Posterior cingulate gyrus (tissue), 11 donors: ENCODE measurements at places on chromosomes 13 and 19.
A peak's percentile ranks its signal among the peaks of the same experiment; 100 is the strongest.

DNA sequence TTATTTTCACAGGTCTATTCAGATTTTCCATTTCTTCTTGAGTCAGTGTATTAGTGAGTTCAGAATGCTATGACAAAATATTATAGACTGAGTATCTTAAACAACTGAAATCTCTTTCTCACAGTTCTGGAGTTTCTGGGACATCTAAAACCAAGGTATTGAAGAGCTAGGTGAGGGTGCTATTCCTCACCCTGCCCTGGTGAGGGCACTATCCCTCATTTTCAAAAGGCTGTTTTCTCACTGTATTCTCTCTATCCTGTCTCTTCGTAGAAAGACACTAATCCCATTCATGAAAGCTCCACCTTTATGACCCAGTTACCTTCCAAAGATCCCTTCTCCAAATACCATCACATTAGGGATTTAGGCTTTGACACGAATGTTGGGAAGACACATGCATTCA, 1617.1 kb downstream of the PCDH9 start:
- no peak for DNase-seq

DNA sequence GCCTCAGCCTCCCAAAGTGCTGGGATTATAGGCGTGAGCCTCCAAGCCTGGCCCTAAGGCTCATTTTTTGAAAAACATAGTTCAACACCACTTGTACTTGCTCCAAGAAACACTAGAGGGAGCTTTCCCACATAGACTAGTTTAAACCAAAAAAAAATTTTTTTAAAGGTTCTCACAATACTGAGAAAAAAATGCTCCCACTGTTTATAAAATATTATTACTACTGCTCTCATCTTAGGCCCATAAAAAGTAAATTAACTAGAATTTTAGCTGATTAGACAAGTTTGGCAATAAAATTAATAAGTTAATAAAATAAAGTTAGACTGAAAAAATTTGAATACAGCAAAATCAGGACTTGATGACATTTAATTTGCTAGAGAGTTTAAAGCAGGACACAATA, 109.5 kb downstream of the TBC1D4 start:
- DNase-seq: no peak

DNA sequence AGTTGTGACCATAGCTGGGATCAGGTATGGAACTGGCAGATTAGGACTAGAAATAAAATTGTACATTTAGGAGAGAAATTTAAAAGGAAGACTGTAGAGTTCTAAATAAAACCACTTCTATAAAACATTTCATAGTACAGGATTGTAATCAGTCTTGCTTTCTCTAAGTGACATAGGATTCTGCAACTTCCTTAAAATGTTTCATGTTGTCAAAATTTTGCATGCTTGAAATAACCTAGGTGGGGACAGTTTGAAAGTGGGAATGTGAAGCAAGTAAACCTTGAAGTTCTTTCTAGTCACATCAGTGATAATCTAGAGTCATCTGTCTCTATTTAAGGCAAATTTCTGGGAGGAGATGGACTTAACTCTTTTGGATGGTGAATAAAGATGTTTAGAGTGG, 6.7 kb downstream of the TM9SF2 start:
- DNase-seq: no peak

DNA sequence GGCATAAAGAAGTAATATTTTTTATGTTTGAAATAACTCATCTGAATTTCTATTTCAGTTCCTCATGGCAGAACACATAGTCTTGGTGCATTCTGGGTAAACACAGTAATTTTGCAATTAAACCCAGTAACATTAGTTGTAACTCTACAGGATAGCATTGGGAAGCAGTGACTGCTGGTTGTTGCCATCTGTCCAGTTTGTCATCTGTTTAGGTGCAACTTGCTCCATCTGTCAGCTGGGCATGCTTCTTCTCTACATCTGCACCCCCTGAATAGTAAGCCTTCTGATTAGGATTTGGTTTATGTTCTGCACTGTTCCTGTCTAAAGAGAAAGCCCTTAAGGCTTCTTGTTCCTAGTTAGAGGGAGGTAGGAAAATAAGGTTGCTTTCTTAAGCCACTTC, 63.5 kb upstream of the CSNK1A1L start:
- DNase-seq: no peak

GRCh38 chr19:45492627-45493470, 4.0 kb downstream of the RTN2 start:
- no peak for DNase-seq

- peak; percentile 7 for DNase-seq
Observed at GRCh38 chr13:39616087-39616694, 13.2 kb upstream of the LHFPL6 start.

- DNase-seq: no peak
Observed at GRCh38 chr13:75384879-75385707, 96.9 kb downstream of the TBC1D4 start.

- DNase-seq: no peak
Observed at GRCh38 chr13:65875031-65875430, 1355.1 kb downstream of the PCDH9 start.

DNA sequence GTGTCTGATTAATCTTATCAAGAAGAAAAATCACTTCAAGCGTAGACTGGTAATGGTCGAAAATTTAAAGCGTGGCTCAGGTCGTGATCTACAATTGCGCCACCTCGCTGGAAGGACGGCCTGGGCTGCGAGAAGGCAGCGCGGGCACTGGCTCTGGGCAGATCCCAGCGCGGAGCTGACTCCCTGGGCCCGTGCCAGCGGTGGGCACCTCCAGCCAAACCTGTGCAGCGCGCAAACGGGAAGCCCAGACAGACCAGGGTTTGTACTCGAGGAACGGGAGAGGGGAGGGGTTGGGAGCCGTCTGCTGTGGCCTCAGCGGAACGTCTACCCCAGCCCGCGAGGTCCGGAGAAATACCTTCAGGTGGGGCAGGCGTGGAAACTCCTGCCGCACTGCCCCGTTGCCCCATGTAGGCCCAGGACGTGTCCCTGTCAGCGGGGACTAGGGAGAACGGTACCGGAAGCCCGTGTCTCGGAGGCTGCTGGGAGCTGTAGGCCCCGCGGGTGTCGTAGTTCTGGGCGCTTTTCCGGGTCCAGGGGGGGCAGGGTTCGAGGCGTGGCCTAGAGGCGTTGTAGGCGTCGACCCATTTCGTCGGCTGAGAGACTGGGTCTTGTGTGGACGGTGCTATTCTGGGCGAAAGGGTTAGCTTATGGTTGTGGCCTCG, 21.1 kb downstream of the ZNF274 start:
- no peak for DNase-seq

- DNase-seq: no peak
Observed at GRCh38 chr19:6020166-6020882, 42.4 kb upstream of the RANBP3 start.

DNA sequence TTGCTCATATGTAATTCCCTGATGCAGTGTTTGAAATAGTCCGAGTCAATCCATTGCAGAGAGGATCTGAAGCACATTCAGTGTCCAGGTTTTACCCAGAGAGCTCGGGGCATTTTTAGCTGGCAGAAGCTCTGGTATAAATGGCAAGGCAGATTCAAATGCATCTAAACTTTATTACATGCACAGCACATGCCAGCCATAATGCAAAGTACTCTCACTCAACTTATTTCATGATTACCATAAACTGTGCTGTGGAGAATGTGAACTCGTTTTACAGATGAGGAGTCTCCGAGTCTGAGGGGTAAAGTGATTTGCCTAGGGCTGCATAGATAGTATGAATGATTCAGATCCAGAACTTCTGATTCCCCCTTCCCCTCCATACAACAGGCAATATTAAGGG, 13.5 kb upstream of the CBY2 start:
- no peak for DNase-seq

- no peak for DNase-seq
Observed at GRCh38 chr13:21240586-21240985, 64.1 kb downstream of the MRPL57 start.

GRCh38 chr13:91647361-91647990, 249.1 kb downstream of the GPC5 start:
- no peak for DNase-seq

- no peak for DNase-seq
Observed at GRCh38 chr19:1585243-1585580, 7.5 kb downstream of the MBD3 start.

DNA sequence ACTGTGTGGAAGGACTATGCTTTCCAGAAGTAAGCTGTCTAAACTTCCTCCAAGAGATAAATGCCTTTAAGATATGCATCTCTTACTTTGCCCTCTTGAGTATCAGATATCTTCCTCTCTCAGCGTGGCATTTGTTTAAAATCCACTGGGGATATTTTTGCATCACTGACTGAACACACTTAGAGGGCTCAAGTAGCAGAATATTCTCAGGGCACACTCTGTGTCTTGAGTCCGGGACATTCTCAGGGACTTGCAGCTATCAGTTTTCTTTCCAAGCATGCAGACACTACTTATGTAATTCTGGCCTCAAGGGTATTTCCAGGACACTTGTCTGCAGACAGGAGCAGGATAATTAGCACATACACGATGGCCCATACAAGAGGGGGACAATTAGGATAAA, 84.7 kb downstream of the ERCC5 start:
- DNase-seq: no peak

GRCh38 chr13:111248822-111249221, 71.6 kb upstream of the TEX29 start:
- no peak for DNase-seq

GRCh38 chr19:14021474-14021873, 6.5 kb upstream of the RLN3 start:
- no peak for DNase-seq

GRCh38 chr19:53865918-53866864, 1.5 kb upstream of the MYADM start:
- peak; percentile 81 for DNase-seq

- no peak for DNase-seq
Observed at GRCh38 chr13:80501556-80501955, 160.6 kb upstream of the SPRY2 start.

GRCh38 chr13:28468023-28468915, 26.7 kb downstream of the FLT1 start:
- no peak for DNase-seq

GRCh38 chr13:67281466-67281865, 51.3 kb upstream of the PCDH9 start:
- no peak for DNase-seq

GRCh38 chr19:7224995-7225394, 69.2 kb downstream of the INSR start:
- DNase-seq: no peak

DNA sequence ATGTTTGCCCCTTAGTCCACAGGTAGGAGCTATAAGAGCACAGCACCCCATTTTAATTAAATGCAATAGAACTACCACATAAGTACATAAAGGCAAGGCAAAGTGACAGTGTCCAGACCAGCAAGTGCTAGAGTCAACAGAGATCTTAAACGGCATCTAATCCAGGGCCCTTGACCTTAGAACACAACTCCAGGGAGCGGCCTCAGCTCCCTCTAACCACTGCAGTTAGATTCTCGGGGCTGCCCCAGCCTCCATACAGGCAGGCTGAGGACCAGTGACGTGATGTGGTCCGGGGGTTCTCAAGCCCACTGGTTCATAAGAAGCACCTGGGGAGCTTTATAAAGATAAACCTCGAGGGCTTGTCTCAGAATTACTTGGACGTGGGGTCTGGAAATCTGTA, 10.0 kb upstream of the ATP12A start:
- DNase-seq: no peak

DNA sequence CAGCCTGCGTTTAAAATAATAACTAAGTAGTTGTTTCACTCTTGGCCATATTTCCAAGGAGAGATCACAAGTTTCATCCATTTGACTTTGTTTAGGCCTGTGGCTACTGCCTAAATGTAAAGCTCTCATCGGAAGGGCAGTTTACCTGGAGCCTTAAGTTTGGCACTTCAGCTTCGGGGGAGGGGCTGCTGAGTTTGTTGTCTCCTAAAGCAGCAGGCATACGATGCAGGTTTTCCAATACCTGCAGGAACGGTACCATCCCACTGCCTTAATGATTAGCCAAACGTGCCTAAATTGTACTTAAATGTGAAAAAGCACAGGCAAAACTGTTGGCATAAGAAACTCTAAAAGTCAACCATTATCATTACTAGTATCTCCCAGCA, 63.1 kb downstream of the CRYL1 start:
- DNase-seq: no peak

DNA sequence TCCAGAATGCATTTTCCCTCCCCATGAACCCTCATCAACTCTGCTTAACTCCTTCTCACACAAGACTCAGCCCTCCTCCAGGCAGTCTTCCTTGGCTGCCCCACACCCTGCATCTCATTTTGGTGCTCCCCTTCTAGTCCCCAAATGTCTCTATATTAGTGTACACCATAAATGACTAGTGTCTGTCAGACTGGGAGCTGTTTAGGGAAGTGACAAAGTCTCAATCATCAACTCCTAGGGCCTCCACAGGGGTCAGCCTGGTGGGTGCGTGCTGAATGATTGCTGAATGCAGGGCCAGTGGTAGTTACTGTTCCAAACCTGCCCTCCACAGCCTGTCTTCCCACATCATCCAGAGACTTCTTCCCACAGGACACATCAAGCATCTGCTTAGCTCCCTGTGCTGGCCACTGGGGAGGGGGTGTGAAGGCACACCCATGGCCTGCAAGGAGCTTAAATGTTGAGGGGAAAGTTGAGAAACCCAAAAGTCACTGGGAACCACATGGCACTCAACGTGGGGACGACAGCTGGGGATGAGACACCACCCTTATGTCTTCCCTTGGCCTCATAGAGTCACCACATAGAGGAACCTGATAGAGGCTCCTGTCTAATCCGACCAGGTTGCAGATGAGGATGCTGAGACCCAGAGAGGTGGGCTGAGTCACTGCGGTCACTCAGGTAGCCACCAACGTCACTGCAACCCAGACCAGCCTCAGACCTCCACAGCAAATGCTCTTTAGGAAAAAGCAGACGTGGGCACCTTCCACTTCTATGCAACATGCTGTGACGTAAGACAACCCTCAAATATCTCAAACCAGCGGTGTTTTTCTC, 79.3 kb upstream of the TM9SF2 start:
- DNase-seq: no peak

DNA sequence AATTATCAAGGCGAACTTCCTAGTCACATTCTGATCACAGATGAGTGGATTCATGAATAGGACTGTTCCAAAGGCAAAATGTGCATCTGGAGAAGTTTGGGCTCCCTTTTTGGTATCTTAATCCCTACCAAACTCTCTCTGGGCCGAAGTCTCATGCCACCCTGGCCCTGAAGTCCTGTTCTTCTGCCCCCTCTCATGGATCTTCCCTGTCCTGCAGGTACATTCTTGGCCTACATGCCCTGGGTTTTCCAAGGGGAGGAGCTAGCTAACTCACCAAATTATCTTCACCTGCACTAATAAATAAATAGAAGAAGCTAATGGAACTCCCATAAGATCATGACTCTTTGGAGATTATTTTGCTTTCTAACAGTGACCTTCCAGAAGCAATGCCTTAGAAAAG, 50.3 kb downstream of the SERTM1 start:
- DNase-seq: no peak
